Muscle of back (tissue), 13 donors: ENCODE measurements at places on chromosomes 4 and X. TPM values are rescaled to one million over a fixed set of nuclear protein-coding genes. Genes with fewer than 3 reads are reported as not detected.

- DNase-seq: peak; percentile 10
Measured at GRCh38 chr4:34644579-34645115, 1599.7 kb downstream of the ARAP2 start.

DNA sequence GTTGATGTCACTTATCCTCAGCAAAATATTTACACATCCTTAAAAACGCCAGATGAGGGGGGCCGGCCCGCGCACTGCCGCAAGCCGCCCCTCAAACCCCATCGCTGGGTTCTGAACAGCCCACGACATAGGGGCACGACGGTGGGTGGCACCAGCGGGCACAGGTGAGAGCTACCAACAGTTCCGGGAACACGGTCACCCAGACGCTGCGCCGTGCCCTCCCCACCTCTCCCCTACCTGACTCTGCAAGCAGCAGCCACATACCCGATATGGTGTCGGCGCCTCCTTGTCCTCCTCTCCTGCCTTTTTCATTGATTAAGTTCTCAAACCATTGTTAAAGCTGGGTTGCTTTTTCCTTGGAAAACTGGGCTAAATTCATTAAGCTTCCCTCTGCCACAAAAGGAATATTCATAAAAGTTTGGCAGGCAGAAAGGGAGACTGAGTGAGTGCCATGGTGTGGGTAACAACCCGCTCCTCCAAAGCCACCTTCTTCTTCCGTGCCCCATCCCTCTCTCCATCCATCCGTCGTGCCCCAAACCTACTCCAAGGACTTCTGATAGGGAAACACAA is 1.4 kb downstream of the RAI2 start:
- peak; percentile 31 for DNase-seq

The ZNF518B gene
- 13.5 TPM for polyA plus RNA-seq

The DMP1 gene
- not detected for polyA plus RNA-seq

- DNase-seq: no peak
Measured at GRCh38 chr4:137370206-137370633, 162.1 kb downstream of the PCDH18 start.

GRCh38 chrX:16683007-16683664 is 29.3 kb downstream of the CTPS2 start:
- no peak for DNase-seq

- DNase-seq: no peak
Measured at GRCh38 chr4:155899891-155900290, 3.6 kb upstream of the TDO2 start.

DNA sequence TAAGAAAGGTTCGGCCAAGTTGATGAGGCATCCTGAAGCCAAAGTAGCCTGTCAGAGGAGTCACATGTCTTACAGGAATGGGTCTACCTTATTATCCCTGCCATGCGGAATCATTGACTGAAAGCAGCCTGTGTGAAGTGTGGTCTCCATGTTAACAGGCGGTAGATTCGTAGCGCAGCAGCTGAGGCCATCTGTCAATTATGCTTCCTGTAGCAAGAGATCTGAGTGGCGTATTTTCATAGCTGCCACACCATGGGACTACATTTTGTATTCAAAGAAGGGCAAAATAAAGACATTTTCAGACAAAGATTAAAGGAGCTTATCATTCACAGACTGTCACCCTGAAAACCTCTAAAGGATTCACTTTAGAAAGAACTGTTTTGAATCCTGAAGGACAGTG is 11.2 kb upstream of the MED14 start:
- DNase-seq: no peak

DNA sequence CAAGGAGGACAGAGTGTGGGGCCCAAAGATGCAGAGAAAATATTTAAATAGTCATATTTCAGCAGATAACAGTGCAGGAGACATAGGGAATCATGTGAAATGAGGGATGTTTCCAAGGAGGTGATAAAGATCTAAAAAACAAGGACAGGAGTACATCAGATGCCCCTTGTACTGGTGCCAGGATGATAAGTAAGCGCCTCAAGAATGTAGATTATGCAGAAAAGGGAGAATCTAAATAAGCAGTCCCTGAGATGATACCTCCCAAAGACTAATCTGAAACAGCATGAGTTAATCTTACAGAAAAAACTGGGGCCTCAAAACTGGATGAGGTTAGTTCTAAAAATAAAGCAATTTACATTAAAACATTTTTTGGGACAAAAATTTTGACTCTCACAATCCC is 136.1 kb upstream of the WDFY3 start:
- no peak for DNase-seq

The CT45A3 gene
- not detected for polyA plus RNA-seq

- DNase-seq: no peak
Measured at GRCh38 chr4:14994242-14994641, 8.0 kb upstream of the CPEB2 start.

DNA sequence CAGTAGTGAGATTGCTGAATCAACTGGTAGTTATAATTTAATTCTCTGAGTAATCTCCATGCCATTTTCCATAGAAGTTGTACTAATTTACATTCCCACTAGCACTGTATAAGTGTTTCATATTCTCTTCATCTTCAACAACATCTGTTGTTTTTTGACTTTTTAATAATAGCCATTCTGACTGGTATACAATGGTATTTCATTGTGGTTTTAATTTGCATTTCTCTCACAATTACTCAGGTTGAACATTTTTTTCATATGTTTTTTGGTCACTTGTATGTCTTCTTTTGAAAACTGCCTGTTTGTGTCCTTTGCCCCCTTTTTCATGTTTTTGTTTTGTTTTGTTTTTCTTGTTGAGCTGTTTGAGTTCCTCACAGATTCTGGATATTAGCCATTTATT is 880.2 kb downstream of the RAPGEF2 start:
- DNase-seq: no peak

GRCh38 chr4:105184316-105184980 is 37.8 kb downstream of the TET2 start:
- no peak for DNase-seq

- no peak for DNase-seq
Measured at GRCh38 chr4:94495408-94495807, 43.7 kb downstream of the PDLIM5 start.

The SLC2A9 gene
- polyA plus RNA-seq: 4.4 TPM

DNA sequence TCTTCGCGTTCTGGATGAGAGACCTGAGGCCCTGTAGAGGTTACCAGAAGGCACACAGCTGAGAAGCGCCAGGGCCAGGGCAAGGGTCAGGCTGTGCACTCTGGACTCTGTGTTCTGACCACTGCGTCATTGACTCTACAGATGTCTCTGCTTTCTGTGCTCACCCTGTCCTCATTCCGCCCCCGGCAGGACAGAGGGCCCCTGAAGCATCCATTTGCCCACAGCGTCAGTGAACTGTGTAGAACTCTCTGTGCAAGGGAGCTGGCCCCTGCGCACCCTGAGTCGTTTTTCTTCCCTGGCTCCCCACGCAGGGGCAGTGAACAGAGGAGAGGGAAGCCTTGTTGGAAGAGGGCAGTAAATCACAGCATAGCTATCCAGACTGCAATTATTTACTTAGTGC is 6.1 kb upstream of the WAS start:
- DNase-seq: no peak

- peak; percentile 70 for DNase-seq
Measured at GRCh38 chr4:2261110-2261852, 628 bp downstream of the MXD4 start.

The FAM90A26 gene
- not detected for polyA plus RNA-seq

DNA sequence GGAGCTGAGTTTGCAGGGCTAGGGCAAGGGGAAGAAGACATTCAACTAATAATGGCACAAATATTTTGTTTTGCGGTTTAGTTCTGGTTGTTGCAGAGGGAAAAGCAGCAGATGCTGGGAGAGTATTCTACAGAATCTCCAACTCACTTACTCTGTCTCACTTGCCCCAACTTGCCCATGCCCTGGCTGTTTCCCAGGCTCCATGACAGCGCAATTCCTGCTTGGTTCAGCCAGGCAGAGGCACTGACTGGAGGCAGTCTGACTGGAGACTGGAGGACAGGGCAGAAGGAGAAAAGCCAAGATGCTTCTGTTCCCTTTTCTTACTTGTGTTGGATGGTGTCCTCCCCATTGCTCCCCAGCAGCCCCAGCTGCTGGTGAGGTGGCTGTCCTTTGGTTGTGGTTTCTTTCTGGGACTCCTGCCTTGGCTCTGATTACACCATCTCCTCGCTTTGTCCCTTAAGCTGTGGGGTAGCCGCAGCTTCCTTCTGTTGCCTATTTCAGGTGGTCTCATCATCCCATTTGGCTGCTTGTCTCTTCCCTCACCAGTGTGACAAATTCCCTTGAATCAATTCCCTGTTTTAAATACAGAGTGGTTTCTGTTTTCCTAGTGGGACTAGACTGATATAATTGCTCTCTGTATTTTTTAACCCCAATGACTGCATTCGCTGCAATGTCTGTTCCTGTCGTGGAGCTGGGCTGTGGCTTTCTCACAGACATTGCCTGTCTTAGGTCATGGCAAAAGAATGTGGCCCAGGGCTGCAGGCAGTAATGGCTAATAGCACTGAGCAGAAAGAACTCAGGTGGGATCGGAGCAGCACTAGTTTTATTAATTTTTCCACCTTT is 24.2 kb upstream of the RASL11B start:
- DNase-seq: no peak

- no peak for DNase-seq
Measured at GRCh38 chr4:32191961-32192360, 1471.8 kb downstream of the PCDH7 start.

GRCh38 chr4:65668201-65669089 is 1.8 kb downstream of the EPHA5 start:
- peak; percentile 63 for DNase-seq

DNA sequence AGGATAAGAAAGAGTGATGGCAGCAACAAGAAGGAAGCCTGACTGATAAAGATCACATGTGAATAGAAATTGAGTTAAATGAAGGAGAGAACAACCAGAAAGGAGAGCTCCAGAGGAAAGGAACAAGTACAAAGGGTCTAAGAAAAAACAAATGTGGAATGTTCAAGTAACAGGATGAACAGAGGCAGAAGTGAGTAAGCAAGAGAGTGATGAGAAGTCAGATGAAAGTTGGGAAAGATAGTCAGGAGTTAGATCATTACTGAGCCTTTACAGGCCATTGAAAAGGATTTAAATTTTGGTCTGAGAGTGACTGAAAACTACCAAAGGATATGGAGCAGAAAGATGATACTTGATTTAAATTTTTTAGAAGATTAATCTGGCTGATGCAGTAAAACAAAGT is 38.1 kb downstream of the NFXL1 start:
- no peak for DNase-seq

The ARHGEF6 gene
- 51.2 TPM for polyA plus RNA-seq

The SLC25A5 gene
- 166 TPM for polyA plus RNA-seq

- DNase-seq: no peak
Measured at GRCh38 chr4:98618680-98619079, 39.7 kb downstream of the TSPAN5 start.
